ENCODE measurements at places on chromosomes 7 and 10.

DNA sequence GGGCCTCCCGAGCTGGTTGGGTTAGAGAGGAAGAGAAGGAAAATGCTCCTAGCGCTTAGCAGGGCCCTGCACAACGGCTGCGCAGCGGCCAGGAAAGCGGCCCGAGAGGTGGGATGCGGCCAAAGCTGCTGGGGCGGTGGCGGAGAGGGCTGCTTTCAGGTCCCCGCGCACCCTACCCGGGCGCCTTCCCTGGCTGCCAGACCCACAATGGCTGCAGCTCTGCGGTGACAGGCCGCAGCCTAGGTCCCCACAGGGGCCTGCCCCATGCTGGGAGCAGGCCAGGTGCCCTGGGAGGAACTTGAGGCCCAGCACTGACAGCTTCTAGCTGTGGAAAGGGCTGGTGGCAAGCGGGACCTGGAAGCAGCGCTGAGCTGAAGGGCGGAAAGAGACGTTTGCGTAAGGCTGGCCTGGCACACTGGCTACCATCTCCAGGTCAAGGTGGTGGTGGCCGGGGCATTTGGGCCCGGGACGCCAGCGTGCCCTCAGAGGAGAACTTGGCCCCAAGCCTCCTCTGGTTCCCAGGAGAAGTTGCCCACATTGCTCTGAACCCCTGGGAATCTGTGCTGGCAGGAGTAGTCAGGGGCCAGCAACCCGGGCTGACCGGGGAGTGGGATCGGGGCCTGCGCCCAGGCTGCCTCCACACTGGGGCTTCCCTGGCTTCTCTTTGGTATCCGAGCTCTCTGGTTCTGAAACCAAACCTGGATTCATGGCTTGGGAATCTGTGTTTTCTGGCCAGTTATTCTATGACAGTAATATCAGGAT lies 72.9 kb upstream of the ZNF804B start:
- no peak for DNase-seq

GRCh38 chr10:116259638-116260037 lies 13.4 kb downstream of the GFRA1 start:
- DNase-seq = no peak

DNA sequence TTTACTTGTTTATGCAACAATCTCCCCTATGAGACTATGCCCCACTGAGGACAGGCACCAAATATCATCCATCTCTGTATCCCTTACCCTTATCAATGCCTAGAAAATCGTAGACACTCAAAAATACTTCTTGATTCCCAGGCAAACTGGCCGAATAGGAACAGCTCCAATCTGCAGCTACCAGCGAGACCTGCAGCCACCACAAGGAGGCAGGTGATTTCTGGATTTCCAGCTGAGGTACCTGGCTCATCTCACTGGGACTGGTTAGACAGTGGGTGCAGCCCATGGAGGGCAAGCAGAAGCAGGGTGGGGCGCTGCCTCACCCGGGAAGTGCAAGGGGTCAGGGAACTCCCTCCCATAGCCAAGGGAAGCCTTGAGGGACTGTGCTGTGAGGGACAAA lies 10.8 kb upstream of the PPP1R3C start:
- no peak for DNase-seq

DNA sequence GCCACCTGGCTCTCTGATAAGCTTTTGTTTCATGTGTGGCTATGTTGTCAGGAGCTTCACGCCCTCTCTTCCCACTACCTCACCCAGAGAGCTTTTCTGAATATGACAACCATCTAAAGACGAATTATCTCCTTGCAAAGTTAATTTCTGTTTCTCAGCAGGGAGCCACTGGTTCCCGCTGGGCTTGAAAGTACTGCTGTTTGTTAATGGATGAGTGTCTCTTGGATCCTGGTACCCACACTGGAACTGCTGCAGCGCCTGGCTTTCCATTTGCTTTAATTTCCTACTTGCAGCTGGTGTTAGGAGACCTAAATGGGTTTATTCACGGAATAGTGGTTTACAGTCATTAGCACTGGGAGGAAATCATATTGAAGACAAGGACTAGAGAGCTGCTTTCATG lies 267.9 kb upstream of the LRGUK start:
- no peak for DNase-seq

DNA sequence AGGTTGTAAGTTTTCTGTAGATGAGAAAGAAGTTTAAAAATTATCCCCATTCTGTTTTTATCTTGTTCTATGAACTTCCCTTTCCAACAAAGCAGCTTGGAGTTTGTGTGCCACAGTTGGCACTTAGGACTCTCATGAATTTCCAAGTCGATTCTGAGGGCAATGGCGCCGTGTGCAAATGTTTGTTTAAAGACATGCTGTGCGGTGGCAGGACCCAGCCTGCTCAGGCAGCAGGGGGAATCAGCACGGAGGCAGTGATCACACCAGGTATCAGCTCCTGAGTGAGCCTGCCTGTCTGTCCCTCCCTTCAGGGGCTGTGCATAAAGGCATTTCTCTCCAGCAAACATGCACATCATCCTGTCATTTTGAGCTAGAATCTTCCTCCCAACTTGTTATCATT lies 109.8 kb upstream of the WDR11 start:
- DNase-seq = no peak

DNA sequence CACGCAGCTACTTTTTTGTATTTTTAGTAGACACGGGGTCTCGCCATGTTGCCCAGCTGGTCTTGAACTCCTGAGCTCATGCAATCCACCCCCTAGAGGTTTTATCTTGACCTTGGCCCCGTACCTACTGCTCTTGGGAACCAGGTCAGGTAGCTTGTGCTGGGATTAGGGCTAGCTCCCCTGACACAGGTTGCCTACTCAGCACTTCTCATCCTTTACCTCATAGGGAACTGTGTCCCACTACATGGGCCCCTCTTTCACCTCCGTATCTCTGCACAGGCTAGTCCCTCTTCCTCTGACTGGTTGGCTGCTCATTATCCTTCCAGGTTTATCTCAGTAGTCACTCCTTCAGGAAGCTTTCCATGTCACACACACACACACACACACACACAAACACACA lies 58.0 kb upstream of the ITPRID1 start:
- DNase-seq = no peak

DNA sequence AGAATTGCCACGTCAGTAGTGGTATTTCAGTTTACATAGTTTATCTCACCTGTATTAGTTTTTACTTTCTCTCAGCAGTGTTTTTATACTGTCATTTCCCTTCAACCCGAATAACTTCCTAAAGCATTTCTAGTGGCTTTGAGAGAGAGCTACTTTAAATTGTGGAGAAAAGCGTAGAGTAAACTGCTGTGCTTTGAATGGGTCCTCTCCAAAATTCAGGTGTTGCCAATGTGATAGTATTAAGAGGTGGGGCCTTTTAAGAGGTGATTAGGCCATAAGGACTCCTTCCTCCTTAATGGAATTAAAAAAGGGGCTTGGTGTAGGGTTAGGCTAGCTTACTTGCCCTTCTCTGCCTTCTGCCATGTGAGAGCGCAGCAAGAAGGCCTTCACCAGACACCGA lies 98.4 kb downstream of the LCOR start:
- no peak for DNase-seq

- DNase-seq = no peak
Measured at GRCh38 chr7:2201686-2202360, 30.9 kb downstream of the MAD1L1 start.

GRCh38 chr10:31123946-31124345 lies 92.3 kb upstream of the ZNF438 start:
- no peak for DNase-seq

DNA sequence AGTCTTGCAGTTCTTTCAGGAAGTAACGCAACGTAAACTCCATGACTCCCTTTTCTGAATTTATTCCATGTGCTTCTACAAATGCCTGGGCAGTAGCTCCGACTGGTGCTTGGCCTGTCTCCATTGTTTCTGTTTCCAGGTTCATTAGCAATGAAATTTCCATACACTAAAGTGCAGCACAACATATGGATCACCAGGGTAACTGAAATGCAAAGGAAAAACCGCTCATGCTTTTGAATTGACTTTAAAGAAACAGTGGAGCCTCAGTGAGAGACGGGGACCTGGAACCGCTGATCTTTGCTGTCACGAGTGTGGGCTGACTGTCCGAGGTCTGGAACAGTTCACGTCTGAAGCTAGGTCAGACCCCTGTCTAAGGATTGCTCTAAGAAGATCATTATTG lies 126.5 kb upstream of the IGFBP3 start:
- DNase-seq = no peak

DNA sequence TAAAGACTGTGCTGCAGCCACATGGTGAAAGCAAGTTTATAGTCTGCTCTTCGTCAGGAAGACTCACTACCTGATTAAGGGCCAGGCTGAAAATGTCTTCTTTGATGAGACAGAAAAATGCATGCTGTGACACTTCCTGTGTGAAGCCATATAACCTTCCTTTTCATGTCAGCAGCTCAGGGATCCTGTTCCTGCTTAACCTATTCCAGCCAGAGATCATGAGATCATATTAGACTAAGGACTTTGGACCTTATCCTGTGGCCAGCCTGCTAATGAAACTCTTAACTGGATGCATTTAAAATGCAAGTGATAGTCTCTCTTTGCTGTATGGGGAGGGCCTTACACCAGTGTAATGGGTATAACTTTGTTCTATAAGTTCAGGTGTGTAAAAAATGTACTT lies 165.2 kb downstream of the PTEN start:
- DNase-seq = no peak
